HuH-7 (cell line): ENCODE measurements at places on chromosomes 3 and 15.

DNA sequence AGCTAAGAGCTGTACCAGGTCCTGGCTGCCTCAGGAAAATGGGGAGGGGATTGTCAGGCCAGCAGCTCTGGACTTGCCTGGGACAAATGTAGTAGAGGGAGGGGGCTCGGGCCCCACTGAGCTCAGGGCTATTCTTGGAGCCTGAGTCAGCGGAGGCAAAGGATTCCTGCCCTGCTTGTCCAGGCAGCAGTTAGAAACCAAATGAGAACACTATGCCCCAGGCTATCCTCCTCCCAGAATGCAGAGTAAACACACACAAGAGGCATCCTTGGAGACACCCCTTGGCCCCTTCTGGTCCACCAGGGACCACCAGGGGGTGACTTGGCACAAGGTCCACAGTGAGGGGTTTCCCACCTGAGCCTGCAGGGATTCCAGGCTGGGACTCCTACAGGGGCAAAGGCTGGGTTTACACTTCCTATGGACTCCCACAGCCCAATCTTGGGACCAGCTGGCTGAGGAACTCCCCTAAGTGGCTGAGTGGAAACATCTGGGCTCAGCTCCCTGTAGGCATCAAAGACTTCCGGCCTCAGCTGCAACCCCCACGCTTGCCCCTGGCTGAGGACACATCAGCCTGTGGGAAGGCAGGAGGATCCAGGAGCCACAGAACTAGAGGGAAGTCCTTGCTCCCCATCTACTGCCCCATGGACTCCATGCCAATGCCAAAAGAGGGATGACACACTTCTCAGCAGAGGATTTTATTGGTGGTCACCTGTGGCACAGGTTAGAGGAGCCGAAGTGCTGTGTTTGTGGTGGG, 3.4 kb upstream of the COL7A1 start:
- DNase-seq = no peak

DNA sequence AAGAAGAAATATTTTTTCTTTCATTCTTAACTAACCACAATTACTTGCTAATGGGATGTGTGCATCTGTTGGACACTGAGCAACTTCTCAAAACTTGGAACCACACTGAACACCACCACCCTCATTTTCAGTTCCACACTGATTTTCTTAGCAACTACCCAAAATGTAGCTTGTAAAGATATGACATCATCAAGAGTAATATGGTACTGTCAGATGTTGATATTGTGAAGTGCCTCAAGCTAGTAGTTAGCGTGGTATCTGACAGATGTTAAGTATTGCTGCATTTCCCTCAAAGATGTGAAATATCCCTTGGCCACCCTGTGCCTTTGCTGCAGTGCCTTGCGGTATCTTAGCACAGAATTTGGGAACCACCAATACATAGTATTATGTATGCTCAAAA, 9.3 kb downstream of the RFTN1 start:
- DNase-seq = no peak

DNA sequence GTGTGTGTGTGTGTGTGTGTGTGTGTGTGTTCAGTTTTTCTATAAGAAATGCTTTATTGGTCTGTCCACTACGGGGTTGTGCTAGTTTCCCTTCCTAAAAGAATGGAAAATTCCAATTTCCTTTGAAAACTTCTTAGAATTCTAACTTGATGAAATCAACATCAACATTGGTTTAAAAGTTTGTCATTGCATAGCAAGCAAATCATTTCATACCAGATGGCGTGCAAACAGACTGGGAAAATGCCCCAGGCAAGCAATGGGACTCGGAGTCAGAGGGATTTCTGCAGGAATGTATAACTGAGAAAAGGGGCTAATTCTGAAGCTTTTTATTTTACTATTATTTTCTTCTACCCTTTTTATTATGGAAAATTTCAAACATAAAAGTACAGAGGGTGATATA, 13.1 kb upstream of the DYNC1LI1 start:
- no peak for DNase-seq

DNA sequence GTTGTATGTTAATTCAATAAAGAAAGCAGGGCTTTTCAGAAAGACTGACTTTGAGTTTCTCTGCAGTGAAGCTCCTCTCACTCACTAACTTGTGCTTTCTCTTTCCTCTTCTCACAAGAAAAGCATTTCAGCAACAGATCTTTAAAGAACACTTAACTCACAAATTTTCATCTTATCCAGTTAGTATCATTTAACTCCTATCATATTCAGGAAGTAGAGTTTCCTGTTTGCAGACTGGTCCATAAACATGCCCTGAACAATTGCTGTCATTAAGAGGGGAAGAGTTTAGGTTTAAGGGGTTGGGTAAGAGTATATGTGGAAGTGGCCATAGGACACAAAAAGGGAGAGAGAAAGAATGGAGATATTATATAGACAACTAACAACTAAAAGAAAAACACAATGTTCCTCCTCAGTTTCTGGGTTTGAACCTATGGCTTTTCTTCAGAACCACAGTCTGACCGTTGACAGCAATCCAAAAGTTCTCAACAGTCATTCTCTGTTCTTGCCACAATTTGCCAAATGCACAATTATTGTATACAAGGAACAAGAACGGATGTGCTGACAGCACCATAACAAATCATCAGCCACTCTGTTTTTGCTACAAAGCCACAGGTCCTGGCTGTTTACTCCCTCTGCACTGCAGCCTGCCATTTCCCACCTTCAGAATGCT, 63.9 kb downstream of the CHAC1 start:
- no peak for DNase-seq

- DNase-seq = no peak
Observed at GRCh38 chr15:41562784-41563198, 3.8 kb downstream of the TYRO3 start.
